ENCODE measurements at places on chromosomes 6 and 20. TPM values are rescaled to one million over a fixed set of nuclear protein-coding genes. Genes with fewer than 3 reads are reported as not detected.

Gene TREM1
- total RNA-seq: 0.67 TPM

Gene RIPOR3
- total RNA-seq: 8.1 TPM

Gene DEFB124
- total RNA-seq: not detected

Gene SH3BGRL2
- 5.9 TPM for total RNA-seq

Gene BPIFA3
- not detected for total RNA-seq

Gene MCCD1
- total RNA-seq: not detected

Gene AIG1
- total RNA-seq: 71.7 TPM

Gene HLA-F
- total RNA-seq: 27.2 TPM

Gene RRAGD
- total RNA-seq: 130 TPM

Gene MDFI
- 1.1 TPM for total RNA-seq

Gene RNF217
- total RNA-seq: 9.0 TPM

Gene CDSN
- not detected for total RNA-seq

Gene ZBTB46
- total RNA-seq: 13.5 TPM

Gene NOTCH4
- total RNA-seq: 22.4 TPM

Gene NFATC2
- total RNA-seq: 2.0 TPM

Gene LY86
- 0.89 TPM for total RNA-seq

Gene EBF4
- 2.9 TPM for total RNA-seq

Gene C6orf163
- total RNA-seq: 1.6 TPM

Gene SLC22A16
- total RNA-seq: not detected

Gene DDX43
- 0.62 TPM for total RNA-seq

Gene AURKA
- total RNA-seq: 6.0 TPM

Gene SYNDIG1
- total RNA-seq: 11.5 TPM

Gene TRIM40
- total RNA-seq: not detected

Gene ADAM33
- 12.6 TPM for total RNA-seq

Gene PTGIS
- total RNA-seq: 26.9 TPM

Gene GJA1
- total RNA-seq: 214 TPM

Gene OR10C1
- not detected for total RNA-seq

Gene GINS1
- total RNA-seq: 0.46 TPM

Gene ECT2L
- 0.70 TPM for total RNA-seq

Gene TBXT
- total RNA-seq: not detected

Gene NKX2-4
- total RNA-seq: not detected

Gene SNX5
- 39.9 TPM for total RNA-seq

Gene CD40
- total RNA-seq: 7.4 TPM

Gene COL9A3
- 2.7 TPM for total RNA-seq

Gene PNPLA1
- not detected for total RNA-seq

Gene SNRNP48
- 17.5 TPM for total RNA-seq

Gene EMILIN3
- total RNA-seq: 5.6 TPM

Gene MOXD1
- total RNA-seq: 2.2 TPM

Gene RSPH9
- total RNA-seq: 0.16 TPM

Gene AVP
- 0.51 TPM for total RNA-seq

Gene BHLHE23
- total RNA-seq: not detected
